MM.1S (cell line): ENCODE measurements at places on chromosomes 2 and 18.

DNA sequence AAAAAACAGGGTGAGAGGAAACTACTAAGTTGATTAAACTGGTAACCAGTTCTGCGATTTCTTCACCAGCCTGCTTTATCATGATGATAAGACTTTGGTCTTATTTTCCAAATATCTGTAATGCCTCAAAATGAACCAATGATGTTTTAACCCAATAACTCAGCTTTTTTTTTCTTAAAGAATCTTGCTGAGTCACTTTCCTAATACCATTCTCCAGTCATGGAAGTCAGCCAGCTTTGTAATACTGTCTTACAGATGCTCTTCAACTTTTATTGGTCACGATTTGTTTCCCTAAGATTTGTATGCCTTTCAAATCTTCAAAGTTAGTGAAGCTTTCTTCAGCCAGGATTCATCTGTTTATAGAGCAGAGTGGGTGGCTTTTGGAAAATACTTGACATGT is 47.7 kb upstream of the SMIM21 start:
- no peak for DNase-seq

- no peak for DNase-seq
These were observed 45.5 kb downstream of the EPAS1 start for GRCh38 chr2:46342566-46343315.

DNA sequence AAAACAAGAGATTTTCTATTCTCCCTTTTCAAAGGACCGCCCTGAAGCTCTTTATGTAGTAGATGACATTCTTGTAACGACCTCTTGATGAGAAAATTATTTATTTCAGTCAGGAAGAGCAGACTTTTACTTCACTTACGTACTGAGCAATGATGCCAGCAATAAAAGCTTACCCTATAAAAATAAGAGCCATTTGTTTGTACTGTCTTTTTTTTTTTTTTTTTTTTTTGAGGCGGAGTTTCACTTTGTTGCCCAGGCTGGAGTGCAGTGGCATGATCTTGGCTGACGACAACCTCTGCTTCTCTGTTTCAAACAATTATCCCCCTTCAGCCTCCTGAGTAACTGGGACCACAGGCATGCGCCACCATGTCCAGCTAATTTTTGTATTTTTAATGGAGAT is 39.2 kb downstream of the CRIM1 start:
- DNase-seq: no peak

DNA sequence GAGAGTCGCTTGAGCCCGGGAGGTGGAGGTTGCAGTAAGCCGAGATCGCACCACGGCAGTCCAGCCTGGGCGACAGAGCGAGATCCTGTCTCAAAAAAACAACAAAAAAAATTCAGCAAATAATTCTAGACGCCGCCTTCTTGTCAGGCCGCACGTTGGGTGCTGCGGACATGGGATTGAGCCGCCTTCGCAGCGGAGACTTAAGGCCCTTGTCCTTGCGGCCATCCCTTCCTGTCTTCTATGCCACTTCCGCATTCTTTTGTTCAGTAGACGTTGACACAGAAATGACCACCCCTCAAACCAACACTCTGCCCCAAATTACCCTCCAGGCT is 15.8 kb downstream of the PTPN18 start:
- no peak for DNase-seq

GRCh38 chr2:47639467-47639866 is 143.5 kb upstream of the MSH6 start:
- DNase-seq: no peak

- no peak for DNase-seq
These were observed 473.7 kb upstream of the SALL3 start for GRCh38 chr18:78505851-78506461.

DNA sequence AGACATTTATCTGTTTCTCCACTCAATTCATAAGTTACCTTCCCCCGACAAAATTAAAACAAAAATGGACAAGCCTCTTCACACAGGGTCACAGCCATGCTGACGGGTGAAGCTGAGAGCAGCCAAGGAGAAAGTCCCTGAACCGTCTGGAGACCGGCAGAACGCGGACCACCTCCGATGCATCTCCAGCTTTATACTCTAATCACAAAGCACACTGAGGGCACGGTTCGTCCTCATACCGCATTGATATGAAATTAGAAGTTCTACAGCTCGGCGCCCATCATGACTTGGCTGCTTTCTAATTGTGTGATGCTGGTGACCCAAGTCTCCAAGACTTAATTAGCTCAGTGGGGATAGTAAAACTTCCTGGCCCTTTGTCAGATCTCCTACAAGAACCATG is 181.2 kb upstream of the PXDN start:
- DNase-seq: no peak
